Tibial nerve (tissue), 4 donors: ENCODE measurements at places on chromosomes 4 and X. TPM values are rescaled to one million over a fixed set of nuclear protein-coding genes. Genes with fewer than 3 reads are reported as not detected.

- no peak for DNase-seq
These were observed 29.2 kb downstream of the P2RY8 start for GRCh38 chrX:1507511-1508463.

Gene ALB
- 1.7 TPM for total RNA-seq

- DNase-seq: no peak
These were observed 757 bp upstream of the SRPK3 start for GRCh38 chrX:153779891-153780677.

DNA sequence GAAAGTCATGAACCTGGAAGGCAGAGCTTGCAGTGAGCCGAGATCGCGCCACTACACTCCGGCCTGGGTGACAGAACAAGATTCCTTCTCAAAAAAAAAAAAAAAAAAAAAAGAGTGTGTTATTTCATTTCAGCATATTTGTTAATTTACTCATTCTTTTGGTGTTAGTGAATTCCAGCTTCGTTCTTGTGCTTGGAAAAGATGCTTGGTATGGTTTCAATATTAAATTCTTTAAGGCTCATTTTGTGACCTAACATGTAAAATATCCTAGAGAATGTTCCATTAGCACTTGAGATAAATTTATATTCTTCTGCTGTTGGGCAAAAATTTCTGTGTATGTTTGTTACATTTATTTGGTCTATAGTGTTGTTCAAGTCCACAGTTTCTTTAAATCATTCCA lies 66.8 kb downstream of the SPIN3 start:
- DNase-seq: no peak

DNA sequence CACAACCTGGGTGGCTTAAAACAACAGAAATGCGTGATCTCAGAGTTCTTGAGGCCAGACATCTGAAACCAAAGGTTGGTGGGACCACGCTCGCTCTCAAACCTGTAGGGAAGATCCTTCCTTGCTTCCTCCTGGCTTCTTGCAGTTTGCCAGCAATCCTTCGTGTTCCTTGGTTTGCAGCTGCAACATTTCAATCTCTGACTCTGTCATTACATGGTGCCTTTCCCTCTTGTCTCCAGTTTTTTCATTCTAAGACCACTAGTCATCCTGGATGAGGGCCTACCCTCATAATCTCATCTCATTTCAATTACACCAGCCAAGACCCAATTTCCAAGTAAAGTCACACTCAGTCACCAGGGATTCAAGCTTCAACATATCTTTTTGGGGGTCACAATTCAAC lies 388.0 kb downstream of the GPM6A start:
- DNase-seq: no peak
